Activated CD8-positive, alpha-beta memory T cell treated with anti-CD3 and anti-CD28 coated beads for 1 hour (primary cell): ENCODE measurements at places on chromosomes 3 and 15.

DNA sequence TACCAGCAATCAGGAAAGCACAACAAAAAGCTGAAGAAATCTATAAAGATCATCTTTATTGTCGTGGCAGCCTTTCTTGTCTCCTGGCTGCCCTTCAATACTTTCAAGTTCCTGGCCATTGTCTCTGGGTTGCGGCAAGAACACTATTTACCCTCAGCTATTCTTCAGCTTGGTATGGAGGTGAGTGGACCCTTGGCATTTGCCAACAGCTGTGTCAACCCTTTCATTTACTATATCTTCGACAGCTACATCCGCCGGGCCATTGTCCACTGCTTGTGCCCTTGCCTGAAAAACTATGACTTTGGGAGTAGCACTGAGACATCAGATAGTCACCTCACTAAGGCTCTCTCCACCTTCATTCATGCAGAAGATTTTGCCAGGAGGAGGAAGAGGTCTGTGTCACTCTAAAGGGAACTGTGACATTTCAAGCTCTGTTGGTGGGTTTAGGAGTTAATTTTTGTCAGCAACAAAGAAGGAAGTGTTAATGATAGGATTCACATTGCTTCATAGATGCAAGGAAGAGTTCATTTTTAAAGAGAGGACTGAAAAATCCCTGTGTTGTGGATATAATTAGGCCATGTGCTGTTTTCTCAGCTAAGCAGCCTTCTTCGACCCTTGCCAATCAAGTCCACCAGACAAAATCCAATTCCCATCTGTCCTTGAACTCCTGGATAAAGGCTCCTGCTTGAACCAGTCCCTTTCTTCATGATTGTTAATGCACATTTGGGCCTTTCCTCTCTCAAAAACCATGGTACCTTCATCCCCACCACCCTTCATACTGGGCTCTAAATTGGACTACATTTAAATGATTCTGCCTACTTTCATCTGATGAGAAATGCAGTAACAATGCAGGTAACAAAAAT is 1.2 kb downstream of the GPR15 start:
- DNase-seq, result no peak

- no peak for DNase-seq
These were observed 65.9 kb upstream of the TNIK start for GRCh38 chr3:171526146-171526545.

GRCh38 chr3:138799822-138800221 is 34.9 kb downstream of the PIK3CB start:
- DNase-seq, result no peak

DNA sequence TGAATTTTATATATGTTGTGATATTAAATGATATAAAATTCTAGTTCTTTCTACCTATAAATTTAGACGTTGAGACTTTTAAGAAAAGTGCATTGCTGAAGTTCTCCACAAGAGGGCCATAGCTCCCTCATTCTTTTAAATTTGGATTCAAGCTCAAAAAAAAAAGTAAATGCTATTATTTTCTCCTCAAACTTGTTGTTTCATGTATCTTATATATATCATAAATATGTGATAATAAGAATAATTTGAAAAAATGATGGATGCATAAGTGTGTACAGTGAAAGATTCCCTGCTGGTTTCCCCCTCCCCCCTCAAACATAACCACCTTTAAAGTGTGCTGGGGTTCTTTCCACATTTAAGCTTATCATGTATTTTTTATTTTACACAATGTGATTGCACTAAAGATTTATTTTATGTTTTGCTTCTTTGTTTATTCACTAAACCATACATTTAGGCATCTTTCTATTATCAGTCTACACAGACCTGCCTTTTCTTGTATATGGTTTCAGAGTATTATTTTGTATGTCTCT is 769.4 kb upstream of the GOLIM4 start:
- no peak for DNase-seq

- DNase-seq, result no peak
These were observed 35.6 kb downstream of the LNP1 start for GRCh38 chr3:100436951-100437350.

GRCh38 chr3:163011596-163011995 is 1515.0 kb downstream of the OTOL1 start:
- DNase-seq, result no peak

GRCh38 chr3:48271763-48272498 is 31.0 kb downstream of the ZNF589 start:
- DNase-seq, result no peak

DNA sequence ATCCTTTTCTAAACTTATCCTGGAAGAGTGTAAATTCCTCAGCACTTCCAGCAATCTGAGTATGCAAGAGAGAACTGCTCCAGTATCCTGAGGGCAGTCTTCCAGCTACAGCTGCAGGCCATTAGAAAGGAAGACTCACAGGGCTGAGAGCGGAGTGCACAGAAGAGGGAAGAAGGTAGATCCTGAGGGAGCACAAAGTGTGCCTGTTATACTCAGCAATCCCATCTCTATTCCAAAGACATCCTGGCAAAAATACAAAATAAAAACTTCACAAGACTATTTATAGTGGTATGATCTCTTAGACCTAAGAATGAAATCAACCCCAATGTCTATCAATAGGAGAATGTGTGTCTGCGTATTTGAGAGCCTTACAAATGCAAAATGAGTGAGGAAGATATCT is 292.0 kb downstream of the ZIC1 start:
- DNase-seq, result no peak

- DNase-seq, result no peak
These were observed 83.5 kb upstream of the PLCL2 start for GRCh38 chr3:16801223-16801622.

- no peak for DNase-seq
These were observed 9.2 kb downstream of the SH2D7 start for GRCh38 chr15:78101423-78102105.

GRCh38 chr3:126083913-126084767 is at the start of gene SLC41A3:
TSS of gene SLC41A3 (minus strand) at chr3:126084124. CDS start at chr3:126068219, 15,905 bp downstream.
- peak; percentile 73 for DNase-seq

GRCh38 chr3:151638555-151639417 is 94.9 kb upstream of the AADACL2 start:
- no peak for DNase-seq

DNA sequence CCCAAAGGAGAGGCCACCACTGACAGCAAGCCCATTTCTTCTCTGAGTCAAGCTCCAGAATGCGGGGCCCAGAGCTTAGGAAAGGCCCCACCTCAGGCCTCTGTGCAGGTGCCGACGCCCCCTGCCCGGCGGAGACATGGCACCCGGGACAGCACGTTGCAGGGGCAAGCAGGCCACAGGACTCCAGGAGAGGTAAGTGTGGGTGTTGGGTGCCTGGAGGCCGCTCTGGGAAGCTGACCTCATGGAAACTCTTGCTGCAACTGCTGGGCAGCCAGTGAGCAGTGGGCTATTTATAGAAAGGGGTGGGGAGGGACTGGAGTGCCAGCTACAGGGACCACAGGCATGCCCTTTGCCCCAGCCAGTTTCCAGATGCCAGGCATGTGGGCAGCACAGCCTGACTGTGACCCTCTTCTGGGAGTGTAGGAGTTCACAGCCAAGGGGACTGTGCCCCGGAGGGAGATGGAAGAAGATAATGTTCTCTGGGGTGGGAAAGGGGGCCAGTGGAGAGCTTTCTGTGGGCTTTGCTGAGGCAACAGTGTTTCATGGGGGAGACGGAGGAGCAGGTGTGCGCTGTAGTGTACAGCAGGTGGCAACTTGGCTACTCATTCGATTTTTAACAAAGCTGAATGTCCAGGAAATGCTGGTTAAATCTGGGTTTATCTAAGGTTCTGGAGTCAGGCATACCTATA is 23.7 kb downstream of the ALPK3 start:
- no peak for DNase-seq

DNA sequence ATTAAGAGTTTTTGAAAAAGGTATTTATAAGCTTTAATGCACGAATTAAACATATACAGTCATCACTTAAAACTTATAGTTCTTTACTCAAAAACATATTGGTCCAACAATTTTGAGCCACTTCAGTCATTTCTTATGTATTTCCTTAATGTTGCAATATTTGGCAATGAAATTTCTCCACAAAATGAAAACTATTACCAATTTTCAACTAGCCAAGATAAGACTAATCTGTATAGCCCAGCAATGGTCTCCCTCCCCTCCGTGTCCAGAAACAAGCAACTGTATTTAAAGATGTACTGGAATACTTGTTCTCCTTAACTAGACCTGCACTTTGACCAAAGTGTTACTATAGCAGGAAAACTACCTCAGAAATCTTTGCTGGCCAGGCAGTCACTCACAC is 9.2 kb downstream of the ARF4 start:
- no peak for DNase-seq

DNA sequence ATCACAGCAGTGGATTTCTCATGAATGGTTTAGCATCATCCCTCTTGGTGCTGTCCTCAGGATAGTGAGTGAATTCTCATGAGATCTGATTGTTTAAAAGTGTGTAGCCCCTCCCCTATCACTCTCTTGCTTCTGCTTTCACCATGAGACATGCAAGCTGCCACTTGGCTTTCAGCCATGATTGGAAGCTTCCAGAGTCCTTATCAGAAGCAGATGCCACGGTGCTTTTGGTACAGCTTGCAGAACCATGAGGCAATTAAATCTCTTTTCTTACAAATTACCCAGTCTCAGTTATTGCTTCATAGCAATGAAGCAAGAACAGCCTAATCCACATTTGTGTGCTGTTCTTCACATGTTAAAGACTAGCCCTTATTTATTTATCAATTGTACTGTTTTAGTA is 495.2 kb upstream of the EPHA6 start:
- DNase-seq, result no peak

- no peak for DNase-seq
These were observed 44.5 kb upstream of the MAGEF1 start for GRCh38 chr3:184756151-184757021.
